Muscle of arm (tissue), 14 donors: ENCODE measurements at places on chromosomes 7 and 10.

DNA sequence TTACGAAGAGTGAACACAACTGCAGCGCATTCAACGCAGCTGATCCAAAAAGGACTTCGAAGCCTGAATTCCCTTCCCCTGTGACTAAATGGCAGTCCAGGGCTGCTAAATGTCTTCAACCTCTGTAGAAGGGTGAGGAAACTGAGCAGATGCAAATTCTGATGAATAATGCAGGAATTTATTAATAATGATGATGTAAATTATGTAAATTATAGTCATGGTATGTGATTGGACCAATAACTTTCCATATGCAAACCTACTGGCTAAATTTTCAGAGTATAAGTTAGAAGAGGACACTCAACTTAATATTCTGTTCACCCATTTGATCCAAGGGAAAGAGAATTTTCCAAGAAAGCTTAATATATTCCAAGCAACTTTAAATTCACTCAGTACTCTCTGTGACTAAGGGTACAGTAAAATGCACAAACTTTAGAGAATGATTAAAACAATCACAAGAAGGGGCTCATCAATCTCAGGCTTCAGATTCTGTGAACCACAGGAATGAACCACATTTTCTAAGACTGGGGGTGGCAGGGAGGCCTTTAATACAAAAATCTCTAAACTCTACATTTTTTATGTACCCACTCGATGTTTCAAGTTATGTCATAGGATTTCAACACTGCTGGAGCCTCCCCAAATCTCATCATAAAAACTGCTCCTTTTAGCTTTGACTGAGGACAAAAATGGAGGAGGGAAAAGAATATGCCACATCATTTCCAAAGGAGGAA lies 3.5 kb downstream of the FGFR2 start:
- DNase-seq: no peak

GRCh38 chr10:130481936-130482335 lies 345.7 kb downstream of the GLRX3 start:
- DNase-seq: peak; percentile 36

GRCh38 chr10:113108194-113108835 lies 158.3 kb downstream of the TCF7L2 start:
- no peak for DNase-seq

DNA sequence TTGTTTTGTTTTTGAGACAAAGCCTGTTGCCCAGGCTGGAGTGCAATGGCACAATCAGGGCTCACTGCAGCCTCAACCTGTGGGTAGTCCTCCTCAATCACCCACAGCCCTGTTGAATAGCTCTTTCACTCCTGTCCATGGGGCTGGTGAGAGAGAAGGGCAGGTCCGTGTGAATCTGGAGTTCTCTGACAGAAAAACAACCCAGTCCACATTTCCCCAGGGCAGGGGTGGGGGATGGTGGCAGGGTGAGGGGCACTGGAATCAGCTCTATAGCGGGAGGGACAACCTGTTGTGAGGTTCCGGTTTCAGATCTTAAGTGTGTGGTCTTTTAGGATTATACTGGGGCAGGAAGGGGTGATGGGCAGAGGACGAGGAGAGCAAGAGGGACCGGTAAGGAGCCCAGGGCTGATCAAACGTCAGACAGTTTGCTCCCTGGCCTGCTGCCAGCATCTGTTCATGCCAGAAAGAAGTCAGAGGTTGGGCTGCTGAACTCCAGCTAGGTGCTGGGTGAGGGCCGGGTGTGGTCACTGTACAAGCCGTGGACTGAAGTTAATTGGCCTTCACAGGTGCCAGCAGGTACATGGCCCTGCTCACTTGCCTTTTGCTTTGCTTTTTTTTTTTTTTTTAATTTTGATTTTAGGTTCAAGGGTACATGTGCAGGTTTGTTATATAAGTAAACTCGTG lies 33.2 kb upstream of the MKRN1 start:
- no peak for DNase-seq

- DNase-seq: no peak
Observed at GRCh38 chr7:112089551-112089950, 116.6 kb downstream of the DOCK4 start.

GRCh38 chr10:117483056-117483590 lies 59.4 kb upstream of the EMX2 start:
- DNase-seq: no peak

DNA sequence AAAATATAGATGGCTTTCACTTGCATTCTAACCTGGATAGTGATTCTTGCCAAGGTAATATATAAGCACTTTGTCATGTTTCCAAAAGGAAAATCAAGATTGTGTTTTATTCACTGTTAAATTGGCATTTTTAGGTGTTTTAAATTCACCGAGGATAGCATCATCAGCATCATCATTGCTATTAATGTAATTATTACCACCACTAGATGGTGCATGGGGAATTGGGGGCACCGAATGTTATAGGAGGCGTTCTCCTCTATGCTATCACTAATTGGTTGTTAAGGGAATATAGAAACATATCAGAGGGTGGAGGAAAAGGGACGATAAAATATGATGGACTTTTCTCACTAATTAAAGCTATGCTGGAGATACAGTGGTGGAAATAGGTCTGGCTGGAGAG lies 95.5 kb downstream of the CELF2 start:
- no peak for DNase-seq

GRCh38 chr7:140294454-140294853 lies 103.9 kb downstream of the SLC37A3 start:
- no peak for DNase-seq

GRCh38 chr10:62561151-62561550 lies 187.0 kb downstream of the ZNF365 start:
- no peak for DNase-seq

DNA sequence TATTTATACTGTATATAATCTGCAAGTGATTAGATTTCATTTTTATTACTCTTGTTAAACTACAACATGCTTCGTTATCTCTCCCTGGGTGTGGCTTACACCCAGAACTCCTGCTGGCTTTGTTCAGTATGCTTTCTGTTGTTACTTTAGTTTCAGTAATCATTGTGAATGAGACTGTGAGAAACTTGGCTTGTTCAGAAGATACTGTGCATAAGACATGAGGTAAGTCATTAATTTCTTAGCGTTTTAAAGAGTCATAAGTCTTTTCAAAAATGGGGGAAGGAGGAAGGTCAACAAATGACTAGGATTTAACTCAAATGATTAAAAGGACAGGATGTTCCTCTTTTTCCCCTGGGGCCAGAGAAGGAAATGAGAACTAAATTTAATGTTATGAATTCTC lies 11.6 kb upstream of the ADD3 start:
- DNase-seq: no peak

- DNase-seq: no peak
Observed at GRCh38 chr7:35776686-35777085, 24.2 kb upstream of the SEPTIN7 start.

DNA sequence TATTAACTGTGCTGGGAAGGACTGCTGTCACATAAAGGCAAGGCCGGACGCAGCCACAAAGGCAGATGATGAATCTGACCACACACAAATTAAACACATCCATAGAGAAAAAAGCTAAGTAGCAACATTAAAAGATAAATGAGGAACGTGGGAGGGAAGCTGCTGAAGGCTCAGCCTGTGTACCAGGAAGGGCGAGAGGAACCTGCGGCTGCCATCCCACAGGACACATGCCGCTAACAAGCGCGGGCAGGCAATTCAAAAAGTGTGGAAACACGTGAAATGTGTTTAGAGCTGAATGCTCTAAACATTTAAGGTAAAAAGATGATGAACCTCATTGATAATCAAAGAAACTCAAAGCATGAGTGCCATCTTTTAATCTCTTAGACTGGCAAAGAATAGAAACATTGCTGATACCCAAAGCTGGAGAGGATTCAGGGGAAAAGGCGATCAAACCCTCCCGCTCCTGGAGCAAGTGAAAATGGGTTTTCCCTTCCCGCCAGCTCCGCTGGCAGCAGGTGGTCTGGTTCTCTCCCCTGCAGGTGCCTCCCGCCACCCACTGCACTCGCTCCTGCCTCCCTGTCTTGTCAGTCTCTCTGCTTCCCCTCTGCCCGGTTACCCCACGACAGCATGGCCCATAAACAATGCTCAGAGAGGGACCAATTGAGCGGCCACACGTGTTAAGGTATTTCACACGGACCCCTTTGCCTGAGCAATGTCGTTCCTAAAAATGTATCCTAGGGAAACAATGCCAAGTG lies 4.2 kb downstream of the STK32C start:
- no peak for DNase-seq

DNA sequence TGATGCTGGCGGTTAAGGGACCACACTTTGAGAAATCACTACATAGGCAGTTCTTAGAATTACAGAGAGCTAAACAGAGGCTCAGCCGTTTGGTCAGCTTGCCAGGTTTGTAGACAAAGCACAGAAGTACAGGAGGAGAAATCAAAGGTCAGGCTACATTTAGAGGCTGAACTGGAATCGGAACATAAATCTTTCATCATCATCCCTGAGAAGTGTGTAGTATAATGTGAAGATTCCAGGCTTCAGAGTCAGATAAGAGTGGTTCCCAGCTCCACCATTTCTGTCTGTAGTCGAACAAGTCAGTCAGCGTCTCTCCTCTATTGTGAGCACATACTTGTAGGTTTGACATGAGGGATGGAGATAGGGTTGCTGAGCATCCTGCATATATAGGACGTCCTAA lies 18.9 kb downstream of the CDK1 start:
- no peak for DNase-seq

GRCh38 chr7:27946351-27946750 lies 206.4 kb downstream of the TAX1BP1 start:
- no peak for DNase-seq

DNA sequence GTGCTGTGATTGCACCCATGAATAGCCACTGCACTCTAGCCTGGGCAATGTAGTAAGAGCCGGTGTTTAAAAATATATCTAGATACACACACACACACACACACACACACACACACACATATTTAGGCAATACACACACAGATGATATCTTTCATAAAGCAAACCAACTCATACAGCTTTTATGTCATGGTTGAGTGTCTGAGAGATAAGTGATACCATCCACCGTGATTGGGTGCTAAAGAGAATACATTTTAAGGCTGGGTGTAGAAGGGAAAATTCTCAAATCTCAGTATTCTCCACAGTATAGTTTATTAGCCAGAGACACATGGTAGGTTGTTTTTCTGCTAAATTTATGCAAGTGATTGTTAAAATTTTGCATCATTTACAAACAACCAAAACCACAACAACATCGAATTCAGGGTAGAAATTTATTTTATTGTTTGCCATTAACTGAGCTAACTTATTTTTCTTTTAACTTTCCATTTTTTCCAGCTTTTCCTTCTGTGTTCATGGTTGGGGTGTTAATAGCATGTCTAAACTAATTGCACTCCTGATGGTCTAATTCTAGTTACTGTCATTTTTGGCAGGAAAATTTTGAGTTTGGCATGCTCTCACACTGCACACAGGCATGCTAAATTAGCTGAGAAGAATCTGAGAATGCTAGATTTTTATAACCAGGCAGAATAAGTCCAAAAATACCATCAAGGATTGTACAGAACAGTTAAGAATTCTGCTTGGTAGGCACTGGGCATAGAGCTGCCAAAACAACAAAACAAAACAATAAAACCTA lies 57.9 kb upstream of the SYPL1 start:
- no peak for DNase-seq

- no peak for DNase-seq
Observed at GRCh38 chr7:31044529-31044928, 7.6 kb upstream of the ADCYAP1R1 start.

- DNase-seq: no peak
Observed at GRCh38 chr10:13885238-13885990, 298.6 kb downstream of the PRPF18 start.

GRCh38 chr7:106371629-106372028 lies 86.8 kb upstream of the NAMPT start:
- DNase-seq: no peak

DNA sequence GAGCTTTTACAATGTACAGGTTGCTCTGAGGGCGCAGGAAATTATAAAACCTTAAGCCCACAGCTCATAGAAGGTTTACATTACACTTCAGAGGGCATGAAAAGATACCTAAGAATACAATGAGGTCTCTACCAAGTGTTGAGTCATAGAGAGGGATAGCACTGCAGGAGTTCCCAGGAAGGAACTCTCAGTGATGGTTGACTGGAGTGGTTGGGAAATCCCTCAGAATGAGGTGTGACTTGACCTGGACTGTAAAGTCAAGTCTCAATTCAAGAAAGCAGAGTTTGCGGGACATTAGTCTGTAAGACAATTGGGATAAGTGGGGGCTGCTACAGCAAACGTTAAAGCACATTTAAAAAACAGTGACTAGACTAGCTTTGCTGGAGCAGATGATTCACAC lies 21.9 kb downstream of the TNKS2 start:
- no peak for DNase-seq

GRCh38 chr10:128047991-128048818 lies 78.0 kb downstream of the MKI67 start:
- DNase-seq: peak; percentile 35

DNA sequence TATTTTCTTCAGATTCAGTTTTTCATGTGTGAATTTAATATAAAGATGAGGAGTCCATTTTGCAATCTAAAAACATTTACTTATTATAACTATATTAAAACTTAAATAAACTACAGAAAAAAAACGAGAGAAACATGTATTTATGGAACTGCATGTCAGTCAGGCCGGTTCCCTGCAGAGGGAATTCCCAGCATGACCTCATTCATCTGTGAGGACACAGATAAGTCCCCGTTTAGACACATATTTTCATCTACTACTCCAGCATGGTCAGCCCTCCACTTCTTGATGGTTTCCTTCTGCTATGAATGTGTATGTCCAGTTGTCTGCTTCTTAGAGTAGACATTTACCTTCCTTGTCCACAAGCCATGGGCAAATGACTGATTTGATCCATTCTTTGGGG lies 339.1 kb downstream of the SEMA3D start:
- DNase-seq: no peak

GRCh38 chr10:31697271-31698180 lies 231.1 kb downstream of the ARHGAP12 start:
- DNase-seq: peak; percentile 87

DNA sequence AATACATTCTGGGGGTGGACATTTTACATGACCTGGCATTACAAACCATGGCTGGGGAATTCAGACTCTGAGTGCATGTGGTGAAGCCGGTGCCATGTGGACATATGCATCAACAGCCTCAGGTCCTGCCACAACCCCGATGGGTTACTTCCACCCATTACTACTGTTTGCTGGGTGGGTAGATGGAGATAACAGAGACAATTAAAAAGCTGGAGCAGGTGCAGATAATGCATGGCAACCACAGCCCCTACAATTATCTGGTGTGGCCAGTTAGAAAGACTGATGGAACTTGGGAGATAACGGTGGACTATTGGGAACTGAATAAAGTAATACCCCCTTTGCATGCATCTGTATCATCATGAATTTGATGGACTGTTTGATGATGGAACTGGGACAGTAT lies 21.6 kb upstream of the ADAMTS14 start:
- no peak for DNase-seq

DNA sequence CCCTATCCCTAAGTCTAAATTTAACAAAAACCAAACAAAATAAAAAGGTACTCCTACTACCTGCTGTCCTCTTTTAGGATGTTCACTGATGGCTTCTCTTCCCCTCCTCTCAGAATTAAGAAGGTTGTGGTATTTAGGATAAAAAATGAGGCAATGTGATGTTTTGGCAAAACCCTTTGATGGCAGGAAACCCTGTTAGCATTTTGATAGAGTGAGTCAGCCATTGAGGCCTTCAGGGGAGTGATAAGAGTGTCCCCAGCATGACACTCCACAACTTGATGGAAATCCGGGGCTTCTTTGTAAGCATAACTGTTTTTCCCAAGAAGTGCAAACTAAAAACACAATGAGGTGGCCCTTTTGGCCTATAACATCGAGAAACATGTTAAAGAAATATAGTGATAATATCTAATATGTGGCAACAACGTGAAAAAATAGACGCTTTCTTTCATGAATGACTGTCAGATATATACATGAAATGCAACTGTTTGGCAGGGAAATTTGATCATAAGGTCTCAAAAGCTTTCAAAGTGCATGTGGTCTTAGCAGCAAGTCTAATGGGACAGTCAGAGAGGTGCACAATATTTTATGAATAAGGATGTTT lies 55.0 kb downstream of the PRTFDC1 start:
- DNase-seq: no peak
